ENCODE measurements at places on chromosomes 11 and 22. TPM values are rescaled to one million over a fixed set of nuclear protein-coding genes. Genes with fewer than 3 reads are reported as not detected.
A peak's percentile ranks its signal among the peaks of the same experiment; 100 is the strongest.

Gene GRAMD1B
- total RNA-seq, result 1.5 TPM

Gene ADAMTS8
- not detected for total RNA-seq

Gene ELP4
- 15.3 TPM for total RNA-seq

Gene TMEM134
- total RNA-seq, result 52.2 TPM

Gene HPX
- total RNA-seq, result 10.9 TPM

Gene MCHR1
- total RNA-seq, result not detected

- no peak for DNase-seq
- H3K4me1 ChIP-seq, result 0 out of 2 replicates have a peak, but pooled peaks cover 8% of the 10 kb centered on the region
- H3K4me3 ChIP-seq, result no peak overlapping the region
- H3K27me3 ChIP-seq, result no peaks in the 10 kb centered on the region
- H3K27ac ChIP-seq, result no peak overlapping the region
These were observed 18.2 kb upstream of the CCDC134 start for GRCh38 chr22:41782316-41782715.

DNA sequence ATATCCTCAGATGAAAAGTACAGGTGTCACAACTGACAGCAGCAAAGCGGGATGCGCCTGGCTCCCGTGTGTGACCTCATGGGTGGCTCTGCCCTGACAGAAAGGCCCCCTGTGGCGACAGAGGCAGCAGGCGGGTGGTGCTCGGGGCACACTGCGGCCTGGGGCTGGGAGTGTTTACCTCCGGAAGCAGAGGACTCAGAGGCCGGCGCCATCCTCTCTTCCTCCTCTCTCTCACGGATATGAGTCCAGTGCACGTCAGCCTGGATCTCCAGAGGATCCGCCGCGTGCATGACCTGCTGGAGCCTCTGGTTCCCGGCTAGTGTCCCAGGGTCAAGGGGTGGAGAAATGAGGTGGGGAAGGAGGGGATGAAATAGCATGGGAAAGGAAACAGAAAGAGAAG lies 53.2 kb upstream of the BID start:
- H3K36me3 ChIP-seq, result peaks cover 1% of the 10 kb centered on the region
- H3K27ac ChIP-seq, result no peak overlapping the region
- no peak overlapping the region for H3K4me3 ChIP-seq
- no peaks in the 10 kb centered on the region for H3K4me1 ChIP-seq

DNA sequence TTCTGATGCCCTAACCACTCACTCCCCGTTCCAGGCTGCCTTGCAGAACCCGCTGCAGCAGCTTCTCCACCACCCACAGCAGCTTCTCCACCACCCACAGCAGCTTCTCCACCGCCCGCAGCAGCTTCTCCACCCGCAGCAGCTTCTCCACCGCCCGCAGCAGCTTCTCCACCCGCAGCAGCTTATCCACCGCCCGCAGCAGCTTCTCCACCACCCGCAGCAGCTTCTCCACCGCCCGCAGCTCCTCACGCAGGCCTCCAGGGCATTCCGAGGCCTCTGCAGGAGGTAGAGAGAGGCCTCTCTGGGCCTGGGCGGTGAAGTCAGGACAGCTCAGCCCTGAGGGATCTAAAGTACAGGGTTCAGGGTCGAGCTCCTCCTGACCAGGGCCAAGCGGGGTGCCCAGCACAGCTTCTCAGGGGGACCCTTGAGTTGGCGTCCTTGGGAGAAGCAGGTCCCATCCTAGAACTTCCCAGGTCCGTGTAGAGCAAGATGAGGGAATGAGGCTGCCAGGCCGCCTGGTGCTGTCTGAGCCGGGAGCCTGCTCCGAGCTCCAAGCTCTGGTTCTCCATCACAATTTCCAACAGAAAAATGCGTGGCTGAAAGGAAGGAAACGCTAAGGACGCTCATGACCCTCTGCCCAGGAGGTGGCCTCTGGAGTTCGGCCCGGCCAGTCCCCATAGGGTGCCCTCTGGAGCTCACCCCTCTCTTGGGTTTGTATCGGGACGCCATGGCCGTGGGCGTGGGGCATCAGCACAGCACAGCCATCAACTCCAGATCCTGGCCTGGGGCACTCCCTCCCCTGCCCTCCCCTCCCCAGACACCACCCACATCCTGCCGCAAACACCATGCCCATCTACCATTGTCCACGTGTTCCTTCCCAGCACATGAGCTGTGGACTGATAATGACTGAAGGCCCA lies 528.6 kb downstream of the BRD1 start:
- H3K36me3 ChIP-seq, result no peaks in the 10 kb centered on the region
- no peak for DNase-seq
- no peak overlapping the region for H3K4me3 ChIP-seq
- no peaks in the 10 kb centered on the region for H3K4me1 ChIP-seq
- no peak overlapping the region for H3K27ac ChIP-seq

DNA sequence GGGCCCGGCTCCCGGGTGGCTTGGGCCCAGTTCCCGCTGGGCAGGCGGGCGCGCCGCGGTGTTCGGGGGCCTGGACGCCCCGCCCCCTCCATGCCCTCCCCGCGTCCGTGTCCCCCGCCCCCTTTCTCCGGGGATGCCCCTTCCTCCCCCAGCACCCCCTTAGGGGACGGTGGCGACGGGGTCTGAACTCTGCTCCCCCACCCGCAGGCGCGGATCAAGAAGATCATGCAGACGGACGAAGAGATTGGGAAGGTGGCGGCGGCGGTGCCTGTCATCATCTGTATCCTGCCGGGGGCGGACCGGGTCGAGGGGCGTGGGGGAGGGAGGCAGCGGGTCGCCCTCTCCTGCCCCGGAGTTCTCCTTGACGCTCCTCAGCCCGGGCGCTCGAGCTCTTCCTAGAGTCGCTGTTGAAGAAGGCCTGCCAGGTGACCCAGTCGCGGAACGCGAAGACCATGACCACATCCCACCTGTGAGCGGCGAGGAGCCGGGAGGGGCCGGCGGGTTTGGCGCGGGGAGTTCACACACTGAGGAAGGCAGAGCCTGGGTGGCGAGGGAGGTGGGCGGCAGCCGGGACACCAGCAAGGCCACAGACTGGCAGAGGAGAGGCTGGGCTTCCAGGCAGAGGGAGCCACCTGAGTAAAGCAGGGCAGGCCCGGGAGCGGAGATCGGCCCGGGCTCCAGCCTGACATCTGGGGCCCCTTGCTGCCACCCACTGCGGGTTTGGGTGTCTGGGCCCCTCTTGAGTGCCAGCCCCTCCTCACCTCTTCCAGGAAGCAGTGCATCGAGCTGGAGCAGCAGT lies 546 bp downstream of the DRAP1 start:
- no peaks in the 10 kb centered on the region for H3K36me3 ChIP-seq
- H3K4me1 ChIP-seq, result peaks cover 15% of the 10 kb centered on the region
- H3K27ac ChIP-seq, result peak overlapping the region; percentile 75
- no peak for DNase-seq

GRCh38 chr22:30602049-30602448 lies 4.9 kb upstream of the TCN2 start:
- no peaks in the 10 kb centered on the region for H3K27me3 ChIP-seq
- DNase-seq, result peak; percentile 37
- no peaks in the 10 kb centered on the region for H3K36me3 ChIP-seq
- no peak overlapping the region for H3K27ac ChIP-seq
- H3K4me1 ChIP-seq, result peaks cover 11% of the 10 kb centered on the region

DNA sequence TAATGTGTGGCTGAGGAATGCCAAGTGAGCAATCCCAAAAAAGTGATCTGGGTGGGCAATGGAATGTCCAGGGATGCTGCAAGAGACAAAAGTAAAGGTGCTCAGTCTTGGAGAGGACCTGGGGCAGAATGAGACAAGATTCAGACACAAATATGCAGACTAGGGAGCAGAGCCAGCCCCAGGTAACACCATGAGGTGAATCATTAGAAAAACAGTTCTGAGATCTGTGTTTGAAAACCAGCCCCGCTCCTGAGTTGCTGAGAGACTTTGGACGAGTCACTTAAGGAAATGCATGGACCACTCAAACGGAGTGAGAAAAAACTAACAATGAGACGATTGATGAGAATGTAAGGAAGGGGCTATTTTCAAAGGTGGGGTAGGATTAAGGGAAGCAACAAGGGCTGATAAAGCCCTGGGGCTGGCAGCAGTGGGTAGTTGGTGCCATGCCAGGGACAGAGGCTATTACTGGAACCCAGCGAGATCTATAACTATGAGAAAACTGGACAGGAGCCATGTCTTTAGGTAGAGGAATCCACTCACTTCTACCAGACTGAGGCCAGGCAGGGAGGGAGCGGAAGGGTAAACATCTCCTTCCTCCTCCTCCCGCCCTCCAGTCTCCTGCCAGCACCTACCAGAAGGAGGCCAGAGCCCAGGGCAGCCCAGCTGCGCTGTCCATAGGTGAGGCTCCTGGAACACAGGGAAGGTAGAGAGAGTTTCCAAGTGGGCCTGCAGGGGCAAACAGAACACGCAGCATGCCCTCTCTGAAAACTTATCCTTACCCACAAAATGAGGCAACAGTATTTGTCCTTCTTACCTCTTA lies 130.4 kb upstream of the TEAD1 start:
- no peak overlapping the region for H3K27ac ChIP-seq
- H3K27me3 ChIP-seq, result no peaks in the 10 kb centered on the region
- H3K4me1 ChIP-seq, result peaks cover 26% of the 10 kb centered on the region
- no peak for DNase-seq
- H3K36me3 ChIP-seq, result no peaks in the 10 kb centered on the region

DNA sequence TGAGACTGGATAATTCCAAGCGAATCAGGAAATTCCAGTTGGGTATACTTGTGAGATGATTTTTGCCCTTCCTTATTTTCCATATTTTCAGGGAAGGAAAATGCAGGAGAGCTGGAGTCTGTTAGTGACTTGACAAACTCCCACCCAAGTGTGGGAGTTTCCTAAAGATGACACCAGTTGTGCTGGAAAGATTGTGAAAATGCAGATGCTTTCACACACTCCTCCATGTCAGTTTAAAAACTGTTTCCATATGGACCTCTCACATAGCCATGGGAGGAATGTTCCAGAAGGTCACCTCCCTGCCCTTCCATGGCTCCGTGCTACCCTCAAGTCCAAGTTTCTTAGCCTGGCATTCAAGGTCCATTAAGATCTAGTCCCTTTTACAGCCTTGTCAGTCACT lies 350.7 kb upstream of the NARS2 start:
- peaks cover 1% of the 10 kb centered on the region for H3K27me3 ChIP-seq
- no peak for DNase-seq
- H3K4me3 ChIP-seq, result no peak overlapping the region

DNA sequence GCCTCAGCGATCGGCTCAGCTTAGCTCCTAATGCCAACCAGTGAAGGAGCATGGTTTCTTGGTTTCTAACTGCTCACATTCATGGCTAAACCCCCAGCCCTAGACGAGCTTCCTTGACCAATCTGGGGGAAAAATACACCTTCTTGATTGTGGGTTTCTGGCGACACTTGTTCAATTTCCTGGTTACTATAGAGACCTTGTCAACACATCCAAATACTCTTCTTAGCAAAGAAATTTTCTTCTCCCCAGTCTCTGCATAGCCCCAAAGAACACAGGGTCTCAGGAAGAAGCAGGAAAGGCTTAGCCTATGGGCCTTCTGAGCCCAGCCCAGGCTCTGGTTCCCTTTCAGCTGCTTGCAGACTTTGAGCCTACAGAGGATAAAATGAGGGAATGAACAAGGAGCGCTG lies 88.5 kb upstream of the SYT13 start:
- no peak overlapping the region for H3K4me3 ChIP-seq
- H3K27ac ChIP-seq, result no peak overlapping the region
- H3K27me3 ChIP-seq, result peaks cover 1% of the 10 kb centered on the region
- no peaks in the 10 kb centered on the region for H3K4me1 ChIP-seq
- DNase-seq, result no peak
- no peaks in the 10 kb centered on the region for H3K36me3 ChIP-seq

GRCh38 chr11:43789700-43790443 lies 90.8 kb upstream of the ALKBH3 start:
- H3K4me3 ChIP-seq, result no peak overlapping the region
- no peaks in the 10 kb centered on the region for H3K27me3 ChIP-seq
- H3K36me3 ChIP-seq, result peaks cover 4% of the 10 kb centered on the region
- no peak overlapping the region for H3K27ac ChIP-seq
- DNase-seq, result no peak
- H3K4me1 ChIP-seq, result no peaks in the 10 kb centered on the region

DNA sequence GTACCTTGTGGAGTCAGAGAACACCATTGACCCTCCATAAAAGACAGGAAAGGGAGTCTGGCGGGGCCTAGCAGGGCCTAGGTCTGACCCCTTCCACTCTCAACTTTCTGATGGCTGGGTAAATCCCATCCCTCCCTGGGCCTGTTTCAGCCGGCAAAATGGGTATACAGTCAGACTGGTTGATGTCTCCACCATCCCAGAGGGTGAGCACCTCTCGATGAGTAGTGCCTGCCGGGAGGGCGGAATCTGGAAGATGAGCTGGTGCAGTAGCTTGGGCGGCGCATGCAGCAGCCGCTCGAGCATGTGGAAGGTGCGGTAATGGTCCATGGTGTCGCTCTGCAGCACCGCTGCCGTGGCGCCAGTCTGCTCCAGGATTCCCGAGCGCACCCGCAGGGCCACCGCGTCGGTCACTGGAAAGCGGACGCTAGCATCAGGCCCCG lies 528 bp downstream of the FIBP start:
- peak overlapping the region; percentile 68 for H3K4me3 ChIP-seq
- peak overlapping the region; percentile 69 for H3K27ac ChIP-seq
- no peak for DNase-seq
- no peaks in the 10 kb centered on the region for H3K27me3 ChIP-seq

- H3K4me3 ChIP-seq, result no peak overlapping the region
- no peak overlapping the region for H3K27ac ChIP-seq
- H3K4me1 ChIP-seq, result peaks cover 5% of the 10 kb centered on the region
These were observed 1.9 kb downstream of the WBP2NL start for GRCh38 chr22:42000466-42000865.

GRCh38 chr11:32290783-32291182 lies 144.6 kb downstream of the WT1 start:
- H3K4me1 ChIP-seq, result no peaks in the 10 kb centered on the region
- DNase-seq, result no peak
- no peaks in the 10 kb centered on the region for H3K36me3 ChIP-seq
- H3K27ac ChIP-seq, result no peak overlapping the region
- H3K27me3 ChIP-seq, result no peaks in the 10 kb centered on the region

DNA sequence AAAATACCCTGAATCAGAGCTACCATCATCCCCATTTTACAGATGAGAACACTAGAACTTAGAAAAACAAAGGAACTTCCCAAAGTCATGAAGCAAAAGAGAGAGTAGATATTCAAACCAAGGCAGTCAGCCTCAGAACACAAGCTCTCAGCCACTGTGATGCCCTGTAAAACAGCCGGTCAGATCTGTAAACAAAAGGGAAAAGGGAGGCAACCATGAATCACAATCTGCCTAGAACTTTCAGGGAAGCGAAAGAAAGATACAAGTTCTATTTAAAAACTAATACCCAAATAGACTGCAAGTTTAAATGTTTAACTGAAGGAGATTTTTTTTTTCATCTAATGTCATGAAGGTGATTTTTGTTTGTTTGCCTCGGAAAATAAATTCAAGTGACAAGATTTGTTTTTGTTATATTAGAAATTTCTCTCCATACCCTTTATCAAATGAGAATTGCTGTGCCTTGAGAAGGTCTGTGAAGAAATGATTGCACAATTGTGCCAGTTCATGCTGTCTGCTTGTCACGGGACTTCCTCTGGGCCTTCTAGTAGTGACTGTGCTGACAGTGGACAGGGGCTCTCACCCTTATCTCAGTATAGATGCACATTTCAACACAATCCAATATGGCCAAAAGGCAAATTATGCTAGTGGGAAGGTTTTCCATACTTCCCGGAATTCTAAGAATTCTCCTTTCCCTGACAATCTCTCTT lies 11.7 kb downstream of the SAA1 start:
- peaks cover 3% of the 10 kb centered on the region for H3K36me3 ChIP-seq
- no peak for DNase-seq
- no peaks in the 10 kb centered on the region for H3K4me1 ChIP-seq
- H3K4me3 ChIP-seq, result no peak overlapping the region
- H3K27me3 ChIP-seq, result no peaks in the 10 kb centered on the region
- H3K27ac ChIP-seq, result no peak overlapping the region
